T-helper 1 cell (primary cell): ENCODE measurements at places on chromosomes 1 and 21.

DNA sequence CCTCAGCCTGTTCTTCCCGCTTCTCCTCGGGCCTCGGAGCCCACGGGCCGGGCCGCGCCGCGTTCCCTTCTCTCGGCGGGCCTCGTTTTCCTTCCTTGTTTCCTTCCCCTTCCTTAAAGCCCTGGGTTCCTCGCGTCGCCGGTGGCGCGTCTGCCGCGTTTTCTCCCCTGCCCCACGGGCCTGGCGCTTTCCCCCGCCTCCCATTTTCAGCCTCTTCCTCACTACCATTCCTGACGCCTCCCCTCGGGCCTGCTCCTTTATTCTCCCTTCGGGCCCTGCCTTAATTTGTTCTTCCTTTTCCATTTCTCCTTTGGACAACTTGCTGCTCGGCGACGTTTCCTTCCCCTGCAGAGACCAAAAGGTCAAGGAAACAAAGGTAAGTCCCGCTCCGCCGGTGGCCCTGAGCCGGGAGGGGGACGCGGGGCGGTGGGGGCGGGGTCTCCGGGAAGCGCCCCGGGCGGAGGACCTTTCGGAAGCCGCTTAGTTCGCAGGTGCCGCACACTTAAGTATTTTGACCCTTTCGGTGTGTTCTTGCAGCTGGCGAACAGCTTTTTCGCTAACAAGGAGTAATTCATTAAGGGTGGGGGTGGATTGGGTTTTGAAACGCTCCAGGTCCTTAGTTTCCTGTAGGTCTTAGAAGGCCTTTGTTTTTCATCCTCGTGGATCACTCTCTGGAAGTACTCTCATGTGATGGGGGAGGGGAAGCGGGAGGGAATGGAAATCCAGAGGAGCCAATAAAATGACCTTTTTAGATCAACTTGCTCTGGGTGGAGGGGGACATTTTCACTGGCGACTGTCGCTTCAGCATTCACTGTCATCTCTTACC lies 780 bp downstream of the YTHDF2 start:
- peak; percentile 48 for DNase-seq

DNA sequence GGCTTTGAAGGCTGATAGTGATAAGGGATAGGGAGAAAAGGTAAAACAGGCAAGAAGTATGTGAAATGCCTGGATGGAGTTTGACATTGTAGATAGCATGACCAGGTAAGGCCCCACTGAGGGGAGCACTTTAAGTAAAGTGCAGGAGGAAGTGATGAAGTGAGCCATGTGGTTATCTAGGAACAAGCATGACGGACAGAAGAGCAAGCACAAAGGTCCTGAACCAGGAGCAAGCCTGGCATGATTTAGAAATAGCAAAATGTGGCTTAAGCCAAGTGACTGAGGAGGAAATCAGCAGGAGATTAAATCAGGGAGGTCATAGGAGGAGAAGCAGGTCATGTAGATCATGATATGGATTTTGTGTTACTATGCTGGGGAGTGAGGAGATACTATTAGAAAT lies 129.2 kb downstream of the GLUL start:
- DNase-seq = no peak

GRCh38 chr1:6660415-6661049 lies 35.9 kb downstream of the THAP3 start:
- DNase-seq = no peak

- DNase-seq = no peak
Measured at GRCh38 chr1:91166106-91166712, 144.4 kb upstream of the ZNF644 start.

GRCh38 chr1:223364685-223365382 lies 858 bp upstream of the SUSD4 start:
- DNase-seq = no peak

- DNase-seq = no peak
Measured at GRCh38 chr1:167412072-167412471, 106.3 kb downstream of the CD247 start.

GRCh38 chr1:7485086-7485780 lies 285.9 kb upstream of the VAMP3 start:
- no peak for DNase-seq

DNA sequence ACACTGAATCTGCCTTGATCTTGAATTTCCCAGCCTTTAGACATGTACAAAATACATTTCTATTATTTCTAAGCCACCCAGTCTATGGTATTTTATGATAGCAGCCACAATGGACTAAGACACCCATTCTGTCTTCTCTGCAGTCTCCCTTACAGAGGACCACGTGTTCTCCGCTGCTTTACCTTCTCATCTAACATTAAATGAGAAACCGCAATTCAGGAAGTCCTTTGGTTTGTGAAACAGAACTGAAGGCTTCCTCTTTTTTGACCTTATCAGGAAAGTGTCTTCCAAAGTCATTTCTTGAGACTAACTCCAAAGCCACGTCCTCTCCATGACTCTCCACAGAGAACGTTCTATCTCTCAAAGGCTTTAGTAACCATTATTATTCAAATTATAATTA lies 560.1 kb downstream of the OMA1 start:
- DNase-seq = no peak

DNA sequence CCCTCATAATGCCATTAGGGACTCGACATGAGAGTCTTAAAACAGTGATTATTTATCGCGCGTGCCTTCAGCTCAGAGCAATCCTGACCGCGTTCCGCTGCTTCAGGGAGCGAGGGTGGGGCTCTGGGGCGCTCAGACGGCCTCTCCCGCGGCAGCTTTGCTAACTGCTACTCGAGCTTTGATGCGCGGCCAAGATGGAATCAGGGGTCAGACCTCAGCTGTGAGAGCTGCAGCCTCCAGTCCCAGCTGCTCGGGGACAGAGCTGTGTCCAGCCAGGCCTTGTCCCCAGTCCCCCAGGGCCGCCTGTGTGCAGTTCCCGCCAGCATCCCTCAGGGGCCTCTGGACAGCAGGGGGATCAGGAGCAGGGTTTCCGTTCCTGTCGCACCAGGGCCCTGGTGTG lies 104.6 kb upstream of the TTC34 start:
- DNase-seq = no peak

- DNase-seq = no peak
Measured at GRCh38 chr1:151512326-151512725, 1.1 kb downstream of the CGN start.

DNA sequence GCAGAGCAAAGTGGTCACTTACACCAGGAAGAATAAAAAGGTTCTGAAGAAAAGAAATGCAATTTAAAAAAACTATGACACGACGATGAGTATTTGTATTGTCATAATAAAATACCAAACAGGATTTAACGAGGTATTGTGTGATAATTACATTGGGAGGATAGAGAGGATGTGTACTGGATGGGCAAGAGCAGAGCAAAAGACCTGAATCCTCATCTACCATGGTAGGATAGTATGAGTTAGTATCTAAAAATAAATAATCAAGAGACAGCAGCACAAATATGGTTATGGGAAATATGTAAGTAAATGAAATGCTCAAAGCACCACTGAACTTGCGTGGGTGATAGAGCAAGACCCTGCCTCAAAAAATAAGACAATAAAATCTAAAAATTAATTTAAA lies 162.6 kb downstream of the CDC42BPA start:
- no peak for DNase-seq

- no peak for DNase-seq
Measured at GRCh38 chr1:207029701-207030521, 2.6 kb downstream of the C1orf116 start.

DNA sequence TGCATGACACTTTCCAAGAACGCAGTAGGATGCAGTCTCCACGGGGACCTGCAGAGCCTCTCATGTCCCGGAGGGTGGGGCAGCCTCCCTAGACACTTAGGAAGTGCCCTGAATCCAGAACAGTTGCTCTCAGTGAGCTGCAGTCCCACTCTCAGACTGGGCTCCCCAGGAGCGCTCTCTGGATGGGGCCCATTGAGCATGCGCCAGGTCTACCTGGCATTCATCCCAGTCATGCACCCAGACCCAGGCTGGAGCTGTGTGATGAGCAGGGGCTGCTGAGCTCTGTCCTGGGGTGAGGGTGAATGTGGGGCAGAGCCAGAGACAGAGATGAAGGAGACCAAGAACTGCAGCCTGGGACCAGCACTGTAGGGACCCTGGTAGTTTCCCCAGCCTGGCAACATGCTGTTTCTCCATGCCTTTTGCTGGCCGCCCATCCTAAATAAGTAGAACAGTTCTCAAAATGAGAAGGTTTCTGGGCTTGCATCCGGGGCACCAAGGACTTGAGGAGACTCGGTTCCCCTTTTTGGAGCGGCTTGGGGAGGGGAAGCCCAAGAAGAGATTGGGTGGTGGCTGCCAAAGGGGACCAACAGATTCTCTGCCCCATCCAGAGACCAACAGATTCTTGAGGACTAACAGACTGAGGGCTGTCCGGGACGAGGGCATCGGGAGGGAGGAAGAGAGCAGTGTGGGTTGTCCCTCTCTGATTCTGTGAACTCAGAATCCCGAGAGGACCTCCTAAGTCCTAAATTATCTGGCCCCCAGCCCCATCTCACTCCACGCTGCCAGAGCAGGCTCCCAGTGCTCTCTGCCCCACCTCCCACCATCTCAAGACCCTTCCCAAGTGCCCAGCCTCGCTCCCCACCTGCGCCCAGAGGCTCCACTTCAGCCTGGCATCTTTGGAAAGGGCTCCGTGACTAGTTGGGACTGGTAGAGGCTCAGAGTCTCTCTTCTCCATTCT lies 1.0 kb upstream of the PGLYRP4 start:
- no peak for DNase-seq

GRCh38 chr1:91799863-91800262 lies 86.1 kb downstream of the TGFBR3 start:
- no peak for DNase-seq

GRCh38 chr1:63789856-63790605 lies 16.2 kb downstream of the ROR1 start:
- no peak for DNase-seq
